ENCODE measurements at places on chromosomes 13 and 19. TPM values are rescaled to one million over a fixed set of nuclear protein-coding genes. Genes with fewer than 3 reads are reported as not detected.

DNA sequence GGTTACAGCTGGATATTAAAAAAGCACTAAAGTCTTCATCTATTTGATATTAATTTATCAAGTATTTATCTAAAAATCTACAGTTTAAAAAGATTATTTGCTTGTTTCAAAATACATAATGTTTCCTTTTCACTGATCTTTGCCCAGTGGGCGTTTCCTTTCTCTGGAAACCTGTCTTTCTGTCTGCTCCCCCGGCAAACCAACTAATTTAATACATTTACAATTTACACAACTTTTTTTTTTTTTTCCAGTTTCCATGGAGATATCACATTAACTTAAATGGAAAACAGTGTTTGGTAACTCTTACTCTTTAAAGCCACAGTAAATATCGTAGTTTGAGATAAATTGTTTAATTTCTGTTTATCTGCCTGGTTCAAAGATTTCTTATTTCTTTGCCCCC is 5.3 kb downstream of the GPC6 start:
- no peak for DNase-seq

- DNase-seq, result no peak
Observed at GRCh38 chr13:31009166-31009565, 76.7 kb downstream of the TEX26 start.

RINL gene
- total RNA-seq, result 3.3 TPM

DNA sequence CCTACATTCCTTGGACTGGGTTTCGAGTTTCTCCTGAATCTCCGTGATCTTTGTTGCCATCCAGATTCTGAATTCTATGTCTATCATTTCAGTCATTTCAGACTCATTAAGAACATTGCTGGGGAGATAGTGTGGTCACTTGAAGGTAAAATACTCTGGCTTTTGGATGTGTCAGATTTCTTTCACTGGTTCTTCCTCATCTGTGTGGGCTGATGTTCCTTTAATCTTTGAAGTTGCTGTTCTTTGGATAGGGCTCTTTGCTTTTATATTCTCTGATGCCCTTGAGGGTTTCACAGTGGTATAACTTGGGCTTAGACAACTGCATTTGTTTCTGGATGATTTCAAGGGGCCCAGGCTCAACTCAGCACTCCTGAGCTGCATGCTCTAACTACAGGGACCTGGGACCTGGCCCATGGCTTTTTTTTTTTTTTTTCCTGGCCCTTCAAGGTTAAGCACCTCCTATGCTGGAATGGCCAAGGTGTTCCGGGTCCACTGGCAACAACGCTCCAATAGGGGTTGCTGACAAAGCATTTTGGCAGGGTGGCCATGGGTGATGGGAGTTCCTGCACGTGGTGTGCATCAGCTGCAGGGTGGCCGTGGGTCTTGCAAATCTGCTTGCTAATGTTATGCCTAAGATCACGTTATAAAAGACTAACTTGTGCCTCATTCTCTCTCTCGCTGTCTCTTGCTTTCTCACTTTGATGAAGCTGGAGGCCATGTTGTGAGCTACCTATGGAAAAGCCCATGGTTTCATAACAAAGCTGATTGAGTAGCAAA is 5.9 kb upstream of the SIGLEC7 start:
- DNase-seq, result no peak

DNA sequence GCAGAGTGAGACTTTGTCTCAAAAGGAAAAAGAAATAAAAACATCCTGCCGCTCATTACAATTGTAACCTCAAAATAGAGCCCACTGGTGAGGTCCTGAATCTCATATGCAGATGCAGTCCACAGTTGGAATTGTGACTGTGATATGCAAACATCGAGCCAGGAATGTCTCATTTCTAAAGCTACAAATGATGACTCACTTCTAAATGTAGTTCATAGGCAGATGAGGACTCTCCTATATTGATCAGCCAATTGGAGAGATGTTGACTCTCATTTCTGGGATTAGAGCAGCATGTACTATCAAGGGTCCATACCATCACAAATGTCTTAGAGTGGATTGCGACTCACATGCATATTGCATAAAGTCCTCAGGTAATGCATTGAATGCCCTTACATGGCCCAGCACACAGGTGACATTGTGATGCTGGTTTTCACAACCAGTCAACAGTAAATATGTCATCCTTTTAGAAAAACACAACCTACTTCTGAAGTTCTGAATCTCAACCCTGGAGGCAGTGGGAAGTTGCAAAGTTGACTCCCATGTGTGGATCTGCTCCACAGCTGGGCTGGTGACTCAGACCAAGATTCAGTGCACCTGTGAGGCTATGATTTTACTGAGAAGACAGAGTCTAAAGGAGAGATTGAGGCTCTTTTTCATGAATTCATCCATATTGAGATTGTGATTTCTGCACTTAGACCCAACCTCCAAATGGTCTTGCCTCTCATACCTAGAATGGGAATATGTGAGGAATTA is 16.9 kb upstream of the ZNF254 start:
- DNase-seq, result no peak

- no peak for DNase-seq
Observed at GRCh38 chr19:39676004-39676403, 20.3 kb downstream of the LGALS16 start.

TIMM44 gene
- 78.3 TPM for total RNA-seq

GRCh38 chr19:54462655-54463530 is 685 bp downstream of the LENG9 start:
- DNase-seq, result no peak

GRCh38 chr13:27572234-27572901 is 48.0 kb downstream of the LNX2 start:
- DNase-seq, result no peak

HAUS8 gene
- 11.9 TPM for total RNA-seq

GRCh38 chr19:46744005-46744691 is 1.7 kb upstream of the FKRP start:
- no peak for DNase-seq

GRCh38 chr13:34939771-34940170 is 2.3 kb upstream of the NBEA start:
- DNase-seq, result no peak

DNA sequence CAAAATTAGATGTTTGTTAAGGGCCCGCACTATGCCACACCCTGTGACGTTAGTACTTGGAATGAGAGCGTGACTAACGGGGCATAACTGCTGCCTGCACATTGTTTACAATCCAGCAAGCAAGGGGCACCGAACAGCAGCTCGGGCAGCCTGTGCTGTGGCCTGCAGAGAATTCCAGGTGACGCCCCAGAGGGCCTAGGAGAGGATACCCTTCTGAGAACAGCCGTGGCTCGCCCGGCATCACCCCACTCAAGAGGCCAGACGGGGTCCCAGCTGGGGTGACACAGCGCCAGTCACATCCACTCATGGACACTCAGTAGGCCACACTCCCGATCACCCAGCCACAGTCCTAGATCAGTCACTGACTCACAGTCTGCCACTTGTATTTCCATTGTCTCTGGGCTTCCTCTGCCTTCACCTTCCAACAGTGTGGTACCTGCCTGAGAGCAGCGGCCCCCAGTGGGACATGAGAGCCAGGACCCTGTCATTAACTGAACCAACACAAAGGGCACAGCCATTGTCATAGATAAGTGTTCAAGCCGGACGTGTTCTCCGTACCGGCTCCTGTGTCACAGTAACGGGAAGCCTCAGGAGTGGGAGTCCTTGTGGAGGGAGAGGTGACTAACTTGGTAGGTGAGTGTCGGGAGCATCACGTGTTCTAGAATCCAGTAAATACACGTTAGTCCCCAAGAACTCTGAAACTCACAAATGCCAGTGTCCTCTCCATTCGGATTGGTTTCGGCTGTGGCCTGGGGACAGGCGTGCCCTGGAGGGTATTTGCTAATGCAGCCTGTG is 7.5 kb downstream of the ZNF331 start:
- no peak for DNase-seq

DNA sequence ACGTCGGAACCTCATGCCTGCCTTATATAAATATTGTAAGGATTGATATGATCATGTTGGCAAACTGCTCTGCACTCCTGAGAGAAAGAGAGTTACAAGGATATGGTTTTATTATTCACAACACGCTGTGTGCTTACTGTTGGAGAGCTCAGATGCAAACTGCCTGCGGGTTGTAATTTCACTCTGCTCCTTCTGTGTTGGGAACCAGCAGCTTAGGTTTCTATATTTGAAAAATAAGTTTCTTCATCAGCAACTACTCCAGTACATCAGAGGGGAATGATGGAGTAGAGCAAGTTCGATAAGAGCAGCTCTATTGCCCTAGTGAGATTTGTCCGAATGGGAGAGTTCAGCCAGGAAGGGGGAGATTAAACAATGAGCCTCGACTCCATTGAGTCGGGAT is 106.9 kb upstream of the UBL3 start:
- no peak for DNase-seq

- no peak for DNase-seq
Observed at GRCh38 chr13:31477961-31478360, 261.4 kb upstream of the RXFP2 start.

DNA sequence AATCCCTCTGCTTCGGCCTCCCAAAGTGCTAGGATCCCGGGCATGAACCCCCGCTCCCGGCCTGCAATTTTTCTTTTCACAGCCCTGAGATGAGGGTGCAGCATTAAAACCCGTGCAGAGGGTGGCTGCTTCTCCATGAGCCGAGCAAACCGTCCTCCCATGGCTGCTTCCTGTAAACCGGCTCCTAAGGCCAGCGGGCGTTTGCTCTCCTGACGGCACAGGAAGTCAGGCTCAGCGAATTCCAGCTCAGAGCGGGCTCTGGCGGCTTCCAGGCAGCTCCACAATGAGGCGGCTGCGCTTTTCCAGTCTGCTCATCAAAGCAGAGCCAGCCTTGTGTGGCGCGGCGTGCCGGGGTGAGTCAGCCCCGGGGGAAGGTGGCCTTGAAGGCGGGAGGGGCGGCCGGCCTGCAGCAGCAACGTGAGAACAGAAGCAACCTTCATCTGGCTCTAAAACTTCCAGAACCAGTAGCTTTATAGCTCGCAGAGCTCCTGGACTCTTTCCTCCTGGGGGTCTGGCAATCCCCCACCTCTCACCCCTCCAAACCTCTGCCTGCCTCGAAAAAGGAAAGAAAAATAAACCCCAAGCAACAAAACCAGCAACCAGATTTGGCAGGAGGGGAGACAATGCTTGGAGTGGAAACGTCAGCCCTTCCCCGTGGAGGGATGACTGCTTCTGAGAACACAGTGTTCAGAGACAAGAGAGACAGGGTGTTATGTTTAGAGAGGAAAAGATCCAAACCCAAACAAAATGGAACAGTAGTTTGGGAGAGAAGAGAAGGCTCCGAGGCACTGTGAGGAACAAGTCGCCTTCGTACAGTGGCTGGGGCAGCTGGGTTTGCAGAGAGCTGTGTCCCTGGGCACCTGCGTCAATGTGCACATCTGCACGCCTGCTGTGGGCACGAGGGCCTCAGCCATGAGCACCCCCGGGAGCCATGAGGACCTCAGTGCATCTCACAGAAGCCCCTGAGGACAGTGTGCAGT is 67.8 kb downstream of the GADD45B start:
- DNase-seq, result peak; percentile 89

RNF225 gene
- total RNA-seq, result 1.3 TPM

IGFL3 gene
- total RNA-seq, result not detected

DNA sequence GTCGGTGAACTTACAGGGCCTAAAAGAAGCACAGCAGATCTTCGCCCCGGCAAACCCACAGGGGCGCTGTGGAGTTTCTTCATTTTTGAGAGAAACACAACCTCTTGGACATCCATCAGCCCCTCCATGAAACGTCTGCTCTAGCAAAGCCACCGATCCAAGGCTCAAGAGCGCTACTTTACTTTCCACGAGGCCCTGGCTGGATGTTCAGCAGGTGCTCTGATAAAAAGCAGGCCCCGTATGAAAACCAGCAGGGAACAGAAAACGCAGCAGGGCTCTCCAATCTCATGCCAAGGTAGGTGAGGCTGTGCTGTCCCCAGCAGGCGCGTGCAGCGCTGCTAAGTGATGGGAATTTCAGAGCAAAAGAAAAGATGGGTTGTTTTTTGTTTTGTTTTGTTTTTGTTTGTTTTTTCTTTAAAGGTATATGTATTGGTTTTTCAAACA is 86.7 kb downstream of the IRS2 start:
- DNase-seq, result no peak

DNA sequence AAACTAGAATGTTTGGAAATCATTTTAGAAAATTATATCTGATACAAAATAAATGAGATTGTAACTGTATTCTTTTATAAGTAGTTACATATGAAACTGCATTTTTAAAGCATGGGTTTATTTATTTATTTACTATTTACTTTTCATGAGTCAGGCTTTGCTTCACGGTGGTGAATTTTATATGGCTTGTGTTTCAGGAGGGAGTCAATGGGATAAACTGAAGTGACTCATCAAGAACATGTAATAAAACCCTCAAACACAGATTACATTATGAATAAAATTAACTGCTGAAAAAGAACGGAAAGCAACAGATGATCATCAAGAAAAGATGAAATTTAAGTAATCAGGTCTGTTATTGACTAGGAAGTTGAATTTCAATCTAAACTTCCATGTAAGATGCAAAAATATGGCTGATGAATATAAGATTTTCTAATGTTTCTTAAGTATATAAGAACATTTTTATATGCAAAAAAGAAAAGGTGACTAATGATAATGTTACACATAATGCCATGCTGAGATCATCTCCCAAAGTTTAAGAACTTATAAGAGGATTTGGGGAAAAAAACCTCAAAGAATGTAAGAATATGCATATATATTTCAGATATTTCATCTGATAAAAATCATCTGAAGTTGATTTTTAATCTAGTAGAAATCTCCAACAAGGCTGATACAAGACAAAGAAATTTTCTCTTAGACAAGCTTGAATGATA is 383.6 kb downstream of the SLITRK1 start:
- no peak for DNase-seq

- no peak for DNase-seq
Observed at GRCh38 chr13:99403458-99403971, 96.3 kb upstream of the GPR183 start.

DNA sequence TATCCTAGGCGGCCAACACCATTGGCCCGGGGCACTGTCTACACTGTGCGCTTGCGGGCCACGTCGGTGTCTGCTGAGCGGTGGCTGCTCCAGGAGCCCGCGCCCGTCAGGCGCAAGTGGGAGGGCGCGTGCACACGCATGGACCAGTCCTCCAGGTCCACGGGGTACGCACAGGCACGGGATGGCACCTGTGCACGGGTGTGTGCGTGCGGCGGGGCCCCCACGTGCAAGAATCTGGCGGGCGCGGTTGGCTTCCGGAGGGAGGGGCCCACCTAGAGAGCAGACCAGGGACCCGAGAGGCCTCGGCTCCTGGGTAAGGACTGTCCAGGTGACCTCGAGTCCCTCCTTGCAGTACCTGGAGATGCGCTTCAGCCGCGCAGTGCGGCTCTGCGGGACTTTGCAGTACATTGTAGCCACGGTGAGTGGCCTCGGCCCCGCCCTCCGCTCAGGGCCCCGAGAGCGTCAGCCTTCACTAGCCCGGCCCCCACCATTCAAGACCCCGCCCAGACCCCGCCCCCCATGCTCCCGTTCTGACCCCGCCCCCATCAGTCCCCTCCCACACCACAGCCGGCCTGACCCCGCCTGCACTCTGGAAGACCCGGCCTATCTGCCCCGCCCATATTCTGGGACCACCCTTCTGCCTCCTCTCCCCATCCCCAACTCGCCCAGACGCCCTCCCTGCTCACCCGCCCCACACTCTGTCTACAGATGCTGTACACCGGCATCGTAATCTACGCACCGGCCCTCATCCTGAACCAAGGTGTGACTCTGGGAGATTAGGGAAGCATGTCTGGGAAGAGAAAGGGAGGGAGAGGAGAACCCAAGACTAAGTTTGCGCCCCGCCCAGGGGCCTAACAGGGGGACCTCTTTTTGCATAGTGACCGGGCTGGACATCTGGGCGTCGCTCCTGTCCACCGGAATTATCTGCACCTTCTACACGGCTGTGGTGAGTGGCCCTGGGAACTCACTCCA is 2.3 kb downstream of the SLC5A5 start:
- no peak for DNase-seq

- peak; percentile 63 for DNase-seq
Observed at GRCh38 chr19:12293777-12294248, 870 bp downstream of the ZNF44 start.

- no peak for DNase-seq
Observed at GRCh38 chr19:54429545-54430227, 14.4 kb downstream of the TTYH1 start.

All from mesothelial cell of epicardium (in vitro differentiated cells).